ENCODE measurements at places on chromosomes 4 and X.
A peak's percentile ranks its signal among the peaks of the same experiment; 100 is the strongest.

GRCh38 chr4:95507147-95507546, 41.6 kb downstream of the UNC5C start:
- no peak for DNase-seq

GRCh38 chr4:61866378-61867030, 666.4 kb downstream of the ADGRL3 start:
- DNase-seq = peak; percentile 36

- peak; percentile 18 for DNase-seq
These were observed 4.7 kb upstream of the MSX1 start for GRCh38 chr4:4854649-4855295.

- no peak for DNase-seq
These were observed 27.2 kb downstream of the PJA1 start for GRCh38 chrX:69138118-69138390.

- DNase-seq = no peak
These were observed 77.3 kb downstream of the FAM184B start for GRCh38 chr4:17704020-17704650.

GRCh38 chrX:35829501-35829900, 31.4 kb downstream of the MAGEB16 start:
- peak; percentile 29 for DNase-seq

- DNase-seq = peak; percentile 64
These were observed 39.3 kb downstream of the RTL3 start for GRCh38 chrX:78619834-78620233.

DNA sequence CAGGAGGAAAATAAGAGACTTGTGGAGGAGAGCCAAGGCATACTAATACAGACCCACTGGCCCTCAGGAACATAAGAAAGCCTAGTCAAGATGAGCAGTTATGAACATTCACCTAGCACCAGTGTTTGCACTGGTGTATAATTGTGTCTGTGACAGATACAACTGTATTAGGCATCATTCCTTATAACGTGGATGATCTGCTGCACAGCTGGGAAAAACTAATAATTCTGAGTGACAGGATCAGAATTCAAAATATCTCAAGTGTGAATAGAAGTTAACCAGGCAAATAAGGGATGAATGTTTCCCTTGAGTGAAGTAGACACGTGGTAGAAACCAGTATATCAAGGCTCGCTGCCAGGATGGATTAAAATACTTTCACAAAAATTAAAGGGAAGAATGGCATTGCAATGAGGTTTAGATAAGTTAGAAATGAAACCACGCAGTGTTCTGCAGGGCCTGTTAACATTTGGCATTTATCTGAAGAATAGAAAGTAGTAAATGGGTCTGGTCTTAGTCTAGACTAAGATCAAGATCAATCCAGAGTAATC, 325.9 kb downstream of the EPHA5 start:
- DNase-seq = no peak

- no peak for DNase-seq
These were observed 290.9 kb downstream of the KCTD8 start for GRCh38 chr4:44157611-44158277.

GRCh38 chr4:181508601-181509000, 734.6 kb upstream of the TENM3 start:
- no peak for DNase-seq

DNA sequence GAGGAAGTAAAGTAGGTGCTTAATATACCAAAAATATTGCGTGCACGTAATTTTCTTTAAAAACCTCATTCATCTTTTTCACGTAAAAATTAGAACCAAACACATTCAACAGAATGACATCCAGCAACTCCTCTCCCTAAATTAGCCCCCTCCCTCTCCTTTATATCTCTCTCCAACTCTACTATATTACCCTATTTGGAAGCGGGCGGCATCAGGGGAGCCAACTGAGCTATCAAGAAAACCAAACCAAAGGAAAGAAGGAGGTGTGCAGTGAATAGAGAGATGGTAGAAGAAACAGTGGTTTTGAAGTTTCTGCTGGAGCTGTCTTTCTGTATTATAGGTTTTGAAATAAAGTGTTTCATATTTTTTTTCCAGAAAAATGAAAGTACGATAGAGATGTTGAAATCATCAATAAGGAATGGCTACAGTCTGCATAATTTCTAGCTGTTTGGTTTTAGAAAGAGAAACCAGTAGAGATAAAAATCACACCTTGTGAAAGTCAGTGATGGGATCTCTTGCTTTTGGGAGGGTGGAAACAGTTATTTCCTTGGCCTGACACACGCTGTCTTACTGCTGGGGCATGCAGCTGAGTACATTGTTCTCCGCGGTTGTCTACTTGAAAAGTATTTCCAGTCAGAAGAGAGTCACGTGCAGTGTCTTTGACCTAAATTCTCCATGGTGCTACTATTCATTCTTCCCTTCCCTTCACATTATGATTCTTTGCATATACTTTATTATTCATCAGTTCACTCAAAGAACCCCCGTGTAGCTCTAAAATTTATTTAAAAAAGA, 94.1 kb upstream of the WDR17 start:
- no peak for DNase-seq

DNA sequence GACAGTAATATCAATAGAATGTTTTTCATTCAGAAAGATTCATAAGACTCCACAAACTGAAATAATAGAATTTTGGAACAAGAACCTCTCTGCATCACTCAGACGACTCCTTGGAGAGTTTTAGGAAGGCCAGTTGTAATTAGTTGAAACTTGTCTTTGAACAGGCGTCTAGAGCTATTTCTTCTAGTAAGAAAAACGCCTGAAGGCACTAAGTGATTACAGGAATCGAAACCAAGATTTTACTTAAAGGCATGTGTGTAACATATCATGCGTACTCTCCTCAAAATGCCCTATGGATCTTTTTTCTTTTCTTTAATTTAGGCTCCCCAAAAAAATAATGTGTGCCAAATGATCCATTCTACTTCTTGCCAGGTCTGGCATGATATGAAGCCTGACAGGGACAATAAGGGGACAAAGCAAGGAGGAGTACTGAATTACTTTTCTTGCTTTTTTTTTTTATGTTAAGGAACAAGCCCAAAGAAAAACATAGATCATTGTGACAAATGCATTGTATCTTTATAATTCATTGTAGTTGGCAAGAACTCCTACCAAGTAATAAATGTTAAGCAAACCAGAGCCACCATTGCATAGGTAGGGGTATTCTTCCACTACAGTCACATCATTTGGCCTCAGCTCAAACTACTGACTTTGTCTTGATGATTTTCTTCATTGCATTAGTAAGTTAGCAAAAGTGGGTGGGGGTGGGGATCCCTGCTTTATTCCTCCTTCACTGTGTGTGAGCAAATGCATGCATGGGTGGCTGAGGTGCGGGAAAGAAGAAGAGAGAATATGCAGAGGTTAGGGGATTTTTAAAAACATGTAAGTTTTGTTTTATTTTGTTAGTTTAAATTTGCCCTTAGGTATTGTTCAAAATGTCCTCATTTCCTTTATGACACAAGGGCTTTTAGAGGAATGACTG, 79.9 kb upstream of the ATOH1 start:
- DNase-seq = no peak

DNA sequence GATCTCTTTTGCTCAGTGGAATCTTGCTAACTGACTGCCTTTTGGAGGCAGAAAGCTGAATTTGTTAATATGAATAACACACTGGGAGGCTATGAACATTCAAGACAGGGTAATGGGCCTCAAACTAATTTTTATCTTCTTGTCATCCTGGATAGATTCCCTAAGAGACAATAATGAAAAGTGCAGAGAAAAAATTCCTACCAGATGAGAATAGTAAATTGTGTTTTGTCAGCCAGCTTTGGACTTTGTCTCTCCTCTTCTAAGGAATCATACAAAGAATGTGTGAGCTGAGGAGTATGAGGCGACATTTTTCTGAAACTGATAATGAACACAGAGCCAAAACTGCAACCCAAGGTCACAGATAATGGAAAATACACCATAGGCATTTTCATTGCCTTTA, 649.3 kb downstream of the IQCM start:
- no peak for DNase-seq

DNA sequence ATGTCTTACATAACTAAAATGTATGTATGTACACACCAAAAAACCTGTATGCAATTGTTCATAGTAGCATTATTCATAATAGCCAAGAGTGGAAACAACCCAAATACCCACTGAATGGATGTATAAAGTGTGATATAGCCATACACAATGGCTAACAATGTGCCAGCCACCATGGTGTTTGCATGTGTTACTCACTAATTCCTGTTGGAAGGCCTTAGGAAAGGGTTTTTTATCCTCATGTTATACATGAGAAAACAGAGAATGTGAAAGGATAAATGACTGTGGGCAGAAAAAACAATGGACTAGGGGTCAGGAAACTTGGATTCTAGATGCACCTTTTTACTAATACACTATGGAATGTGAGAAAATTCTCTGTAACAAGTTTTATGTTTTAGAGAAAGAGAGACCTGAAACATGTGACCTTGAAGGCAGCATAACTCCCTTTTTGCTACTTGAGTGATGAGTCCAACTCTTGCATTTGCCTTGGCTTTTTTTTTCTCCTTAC, 55.7 kb downstream of the TIGD2 start:
- no peak for DNase-seq

DNA sequence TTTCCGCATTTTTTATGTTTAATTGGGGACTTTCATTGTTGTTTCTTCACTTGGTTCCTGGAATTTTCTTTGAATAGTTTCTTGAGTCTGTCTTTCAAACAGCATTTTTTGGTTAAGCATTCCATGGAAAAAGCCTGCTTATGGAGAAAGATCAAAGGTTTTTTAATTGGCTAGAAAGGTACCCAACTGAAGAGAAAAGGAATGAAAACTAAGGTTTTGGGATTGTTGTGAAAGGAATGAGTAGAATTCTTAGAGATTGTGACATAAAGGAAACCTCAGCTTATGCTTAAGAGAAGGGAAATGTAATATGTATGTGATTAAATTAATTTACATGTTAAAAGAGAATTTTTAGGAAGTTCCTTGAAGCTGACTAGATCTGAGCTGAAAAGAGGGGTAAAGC, 82.8 kb downstream of the CCKAR start:
- no peak for DNase-seq

DNA sequence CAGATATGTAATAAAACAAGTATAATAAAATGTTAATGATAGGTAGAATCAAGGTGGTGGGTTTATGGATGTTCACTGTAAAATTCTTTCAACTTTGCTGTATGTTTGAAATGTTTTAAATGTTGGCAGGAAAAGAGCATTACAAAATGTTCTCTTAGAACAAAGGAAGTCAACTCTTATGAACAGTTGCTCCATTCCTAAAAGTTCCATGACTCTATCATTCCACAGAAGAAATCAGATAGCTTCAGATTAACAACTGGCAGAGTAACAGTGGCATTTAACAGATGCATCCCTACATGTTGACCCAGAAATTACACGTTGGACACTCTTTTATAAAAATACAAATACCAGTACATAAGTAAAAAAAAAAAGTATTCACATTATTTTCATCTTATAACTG, 2023.7 kb downstream of the ARAP2 start:
- DNase-seq = no peak

- DNase-seq = no peak
These were observed 58.6 kb downstream of the AREG start for GRCh38 chr4:74503580-74503979.

GRCh38 chr4:71189471-71189870, 149.3 kb upstream of the SLC4A4 start:
- no peak for DNase-seq

- DNase-seq = no peak
These were observed 59.5 kb downstream of the MTM1 start for GRCh38 chrX:150627957-150628356.

DNA sequence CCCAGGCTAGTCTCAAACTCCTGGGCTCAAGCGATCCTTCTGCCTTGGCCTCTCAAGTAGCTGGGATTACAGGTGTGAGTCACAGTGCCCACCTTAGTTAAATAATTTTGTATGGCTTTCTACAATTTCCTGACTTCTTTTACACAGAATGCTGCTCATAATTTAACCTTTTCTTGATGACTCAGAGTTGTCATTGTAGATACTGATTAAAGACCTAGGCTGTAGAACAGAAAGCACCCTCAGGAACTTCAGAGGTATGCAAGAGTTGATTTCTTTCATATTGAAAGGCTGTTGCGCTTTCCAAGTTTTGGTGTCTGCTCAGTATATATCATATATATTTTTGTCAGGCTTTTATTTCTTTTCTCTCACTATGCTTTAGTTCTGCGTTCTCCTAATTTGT, 21.1 kb upstream of the GPR34 start:
- no peak for DNase-seq

GRCh38 chr4:164536814-164537213, 217.1 kb upstream of the SMIM31 start:
- peak; percentile 64 for DNase-seq

DNA sequence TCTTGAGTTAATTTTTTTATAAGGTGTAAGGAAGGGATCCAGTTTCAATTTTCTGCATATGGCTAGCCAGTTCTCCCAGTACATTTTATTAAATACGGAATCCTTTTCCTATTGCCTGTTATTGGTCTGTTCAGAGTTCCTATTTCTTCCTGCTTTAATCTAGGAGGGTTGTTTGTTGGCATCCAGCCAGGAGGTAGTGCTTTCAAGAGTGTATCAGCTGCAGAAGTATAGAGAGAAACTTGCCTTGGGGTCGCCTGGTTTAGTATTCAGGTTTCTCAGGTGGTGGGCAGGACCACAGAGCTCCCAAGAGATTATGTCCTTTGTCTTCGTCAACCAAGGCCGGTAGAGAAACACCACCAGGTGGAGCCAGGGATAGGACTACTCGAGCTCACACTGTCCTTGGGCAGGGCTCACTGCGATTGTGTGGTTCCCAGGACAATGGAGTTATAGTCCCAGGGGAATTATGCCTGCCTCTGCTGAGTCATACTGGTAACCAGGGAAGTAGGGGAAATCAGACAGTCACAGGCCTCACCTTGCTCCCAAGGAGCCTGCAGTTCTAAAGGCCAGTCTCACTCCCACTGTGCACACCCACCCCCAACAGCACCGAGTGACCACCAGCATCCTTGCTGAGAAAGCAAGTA, 168.1 kb downstream of the VSIG4 start:
- DNase-seq = no peak

DNA sequence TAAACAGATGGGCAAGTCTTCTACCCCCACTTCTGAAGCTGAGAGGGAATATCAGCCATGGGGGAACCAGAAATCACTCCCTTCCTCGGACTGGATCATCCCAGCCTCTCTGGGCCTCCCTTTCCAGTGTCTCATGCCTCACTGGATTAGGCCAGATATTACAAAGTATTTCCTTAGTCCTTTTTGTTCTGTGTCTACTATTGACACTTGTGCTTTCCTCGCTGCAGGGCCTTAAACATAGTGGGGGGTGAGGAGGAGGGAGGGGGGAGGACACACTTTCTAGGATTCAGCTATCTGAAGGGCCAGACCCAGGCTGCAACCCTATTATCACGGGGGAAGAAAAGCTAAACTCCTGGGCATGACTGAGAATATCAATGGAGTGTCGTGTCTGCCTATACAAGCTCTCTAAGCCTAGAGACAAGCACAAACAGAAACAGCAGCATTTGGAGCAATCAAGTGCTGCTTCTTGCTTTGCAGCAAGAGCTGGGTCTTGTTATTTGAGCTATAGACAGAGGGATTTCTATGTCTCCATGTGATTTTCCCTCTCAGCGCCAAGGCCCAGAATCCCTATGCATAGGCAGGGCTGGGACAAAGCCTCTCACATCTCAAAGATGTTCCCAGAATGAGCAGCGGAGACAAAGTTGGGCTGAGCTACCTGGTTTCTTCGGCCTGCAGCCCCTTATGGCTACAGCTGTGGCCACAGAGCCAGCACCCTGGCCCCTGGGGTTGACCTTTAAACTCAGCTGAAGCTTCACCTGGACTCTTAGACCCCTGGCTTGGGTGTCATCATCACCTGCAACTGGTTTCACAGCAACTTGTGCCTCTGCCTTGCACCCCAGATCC, 20.2 kb downstream of the PJA1 start:
- no peak for DNase-seq
